ENCODE measurements at places on chromosomes 7 and 10.

GRCh38 chr7:79882922-79883321 is 251.7 kb upstream of the GNAI1 start:
- DNase-seq = no peak

DNA sequence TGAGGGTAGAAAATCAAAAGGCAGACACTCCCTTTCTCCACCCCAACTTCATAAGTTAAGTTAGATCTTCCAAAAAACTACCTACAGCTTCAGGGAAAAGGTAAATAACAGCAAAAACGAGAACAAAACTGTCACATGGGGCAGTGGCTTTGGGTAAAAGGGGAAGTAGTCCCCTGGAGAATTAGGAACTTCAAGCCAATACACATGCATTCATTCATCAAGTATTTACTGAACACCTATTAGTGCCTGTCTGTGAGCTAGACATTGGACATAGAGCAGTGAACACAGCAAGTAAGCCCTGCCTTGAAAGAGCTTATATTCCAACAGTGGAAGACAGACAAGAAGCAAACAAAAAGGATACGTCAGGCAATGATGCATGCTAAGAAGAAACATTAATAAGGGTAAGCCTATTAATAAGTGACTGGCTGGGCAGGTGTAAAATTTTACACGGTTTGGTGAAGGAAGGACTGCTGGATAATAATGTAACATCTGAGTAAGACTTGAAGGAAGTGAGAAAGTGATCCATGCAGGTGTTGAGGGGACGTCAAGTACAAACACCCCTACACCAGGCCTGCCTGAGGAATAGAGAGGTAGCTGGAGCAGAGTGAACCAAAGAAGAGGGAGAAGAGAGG is 69.6 kb upstream of the RAPGEF5 start:
- peak; percentile 10 for DNase-seq

- peak; percentile 51 for DNase-seq
These were observed 73.3 kb upstream of the NANOS1 start for GRCh38 chr10:118955951-118956801.

- DNase-seq = no peak
These were observed 38.0 kb downstream of the PYROXD2 start for GRCh38 chr10:98377001-98377400.

GRCh38 chr10:45144326-45145070 is 143.8 kb downstream of the ZNF22 start:
- DNase-seq = peak; percentile 85
